ENCODE measurements at places on chromosomes 7 and 10.

DNA sequence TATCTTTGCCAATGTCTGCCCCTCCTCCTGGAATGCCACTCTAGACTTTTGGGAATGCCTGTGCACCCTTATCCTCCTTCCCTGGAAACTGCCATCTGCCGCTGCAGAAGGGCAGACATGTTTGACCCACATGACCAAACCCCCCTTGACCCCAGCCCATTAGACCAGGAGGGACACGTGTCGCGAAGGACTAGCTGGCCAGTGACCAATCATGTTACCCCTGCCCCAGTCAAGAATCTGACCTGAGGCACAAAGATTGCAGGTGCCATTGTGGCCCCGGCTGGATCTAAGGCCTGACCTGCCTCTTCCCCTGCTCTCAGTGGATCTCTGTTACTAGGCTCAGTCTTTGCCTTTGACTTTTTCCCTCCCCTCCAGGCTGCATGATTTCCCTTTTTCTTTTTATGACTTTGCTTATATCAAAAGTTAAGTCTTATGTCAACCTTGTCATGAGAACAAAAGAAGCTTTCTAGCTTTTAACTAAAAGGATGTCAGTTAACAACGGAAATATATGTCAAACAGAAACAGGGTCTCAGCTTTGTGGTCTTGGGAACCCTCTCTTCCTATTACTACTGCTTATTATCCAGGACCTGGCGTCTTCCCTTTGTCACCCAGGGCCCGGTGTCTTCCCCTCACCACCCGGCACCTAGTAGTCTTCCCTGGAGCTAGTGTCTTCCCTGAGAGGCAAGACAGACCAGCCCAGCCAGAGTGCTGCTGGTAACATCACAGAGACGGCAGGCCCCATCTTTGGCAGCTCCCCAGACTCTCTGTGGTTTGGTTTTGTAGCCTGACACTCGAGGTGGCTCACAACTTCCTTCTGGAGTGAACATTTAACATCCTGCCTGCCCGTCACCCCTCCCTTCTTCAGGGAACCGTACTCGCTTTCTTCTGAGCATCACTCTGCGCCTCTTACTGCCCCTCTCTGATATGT, 24.4 kb upstream of the PPIF start:
- peak; percentile 58 for DNase-seq

GRCh38 chr10:114541797-114542160, 116.3 kb downstream of the ABLIM1 start:
- DNase-seq, result no peak

- no peak for DNase-seq
Observed at GRCh38 chr10:34768972-34769330, 46.1 kb downstream of the PARD3 start.

GRCh38 chr7:80410081-80410480, 101.8 kb downstream of the GNAT3 start:
- DNase-seq, result no peak

GRCh38 chr10:69317175-69317604, 38.9 kb downstream of the HK1 start:
- DNase-seq, result no peak

DNA sequence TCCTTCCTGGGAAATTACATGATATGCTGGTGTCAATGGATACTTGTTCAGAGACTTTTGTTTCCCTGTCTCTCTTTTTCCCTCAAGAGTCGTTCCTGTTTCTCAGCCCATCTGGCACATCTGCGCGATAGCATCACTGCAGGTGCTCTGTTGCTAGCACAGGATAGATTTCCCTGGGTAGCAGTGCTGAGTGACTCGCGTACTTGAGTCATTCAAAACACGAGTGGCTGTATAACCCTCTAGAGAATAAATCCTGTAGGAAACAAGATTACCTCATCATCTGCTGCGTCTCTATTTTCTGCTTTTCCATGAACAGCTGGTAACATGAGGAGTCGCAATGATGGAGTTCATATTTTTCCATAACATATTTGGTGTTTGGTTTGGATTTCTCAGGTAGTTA, 452.0 kb upstream of the FZD8 start:
- no peak for DNase-seq

- DNase-seq, result no peak
Observed at GRCh38 chr7:49151146-49151545, 226.8 kb downstream of the CDC14C start.

- no peak for DNase-seq
Observed at GRCh38 chr7:127732306-127732705, 80.3 kb downstream of the SND1 start.

- DNase-seq, result no peak
Observed at GRCh38 chr7:18648849-18649758, 153.6 kb downstream of the HDAC9 start.

GRCh38 chr7:2521341-2521745, 1.8 kb downstream of the LFNG start:
- DNase-seq, result no peak

DNA sequence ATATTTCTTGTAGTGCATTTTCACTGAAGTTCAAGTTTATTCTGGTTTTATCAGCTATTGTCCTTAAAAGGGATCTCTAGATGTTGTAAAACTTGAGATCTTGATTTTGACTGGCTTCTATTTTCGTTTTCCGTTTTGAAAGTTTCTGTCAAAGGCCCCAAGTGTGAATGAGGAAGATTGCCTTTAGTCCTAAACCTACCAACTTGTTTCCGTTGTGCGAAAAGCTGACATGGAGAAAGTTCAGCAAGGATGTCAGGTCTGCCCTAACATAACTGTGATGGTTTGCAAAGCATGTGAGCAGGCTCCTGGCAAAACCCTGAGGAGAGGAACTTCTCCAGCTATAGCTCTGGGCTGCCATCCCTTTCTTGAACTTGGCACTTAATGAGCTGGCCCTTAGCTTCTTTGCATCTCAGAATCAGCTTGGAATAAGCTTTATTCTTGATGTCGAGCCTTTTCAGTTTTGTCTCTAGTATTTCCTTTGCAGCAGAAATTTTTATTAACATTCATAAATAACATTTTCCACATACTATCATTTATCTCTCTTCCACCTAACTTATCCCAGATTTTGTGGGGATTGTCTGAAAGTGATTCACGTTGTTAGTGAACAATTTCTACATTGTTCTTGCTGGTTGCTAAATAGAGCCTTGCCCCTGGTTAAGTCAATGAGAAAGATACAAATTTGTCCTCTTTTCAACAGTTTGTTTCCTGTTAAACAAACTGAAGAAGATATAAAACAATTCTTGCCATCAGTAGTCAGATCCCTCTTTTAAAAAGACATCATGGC, 559.4 kb downstream of the SUGCT start:
- DNase-seq, result no peak

- DNase-seq, result no peak
Observed at GRCh38 chr10:51879238-51879637, 179.8 kb upstream of the CSTF2T start.

- DNase-seq, result no peak
Observed at GRCh38 chr7:46725838-46726237, 804.8 kb upstream of the IGFBP3 start.

- DNase-seq, result no peak
Observed at GRCh38 chr10:99232360-99232999, 3.2 kb downstream of the HPSE2 start.

DNA sequence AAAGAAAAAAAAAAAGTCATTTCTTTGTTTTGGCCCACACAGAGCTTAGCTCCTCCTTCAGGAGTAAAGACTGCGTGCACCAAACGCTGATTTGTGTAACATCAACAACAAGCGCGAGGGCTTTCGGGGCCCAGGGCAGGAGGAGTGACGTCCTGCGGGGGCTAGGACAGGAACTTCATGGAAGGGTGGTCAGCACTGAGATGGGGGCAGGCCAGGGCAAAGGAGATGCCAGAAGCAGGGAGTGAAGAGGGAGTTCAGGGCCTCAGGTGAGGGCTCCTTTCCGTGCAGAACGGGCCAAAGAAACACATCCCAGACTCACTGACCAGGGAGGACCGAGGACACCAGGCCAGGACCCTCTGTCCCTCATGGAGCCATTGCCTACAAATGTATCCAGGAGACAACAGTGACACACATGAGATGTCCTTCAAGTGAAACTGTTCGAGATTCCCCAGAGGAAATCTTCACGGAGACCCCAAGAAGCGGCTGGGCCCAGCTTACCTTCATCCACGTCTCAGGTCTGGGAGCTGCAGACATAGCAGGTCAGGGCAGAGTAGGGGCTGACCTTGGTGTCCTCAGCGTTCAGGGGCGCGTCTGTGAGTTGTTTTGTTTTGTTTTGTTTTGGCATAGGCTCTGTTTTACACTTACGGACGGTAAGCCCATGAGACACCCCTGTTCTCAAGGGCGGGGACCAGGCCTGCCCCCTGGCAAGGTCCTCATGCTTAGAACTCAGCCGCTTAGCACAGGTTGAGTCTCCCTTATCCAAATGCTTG, 30.4 kb upstream of the SHH start:
- DNase-seq, result no peak

DNA sequence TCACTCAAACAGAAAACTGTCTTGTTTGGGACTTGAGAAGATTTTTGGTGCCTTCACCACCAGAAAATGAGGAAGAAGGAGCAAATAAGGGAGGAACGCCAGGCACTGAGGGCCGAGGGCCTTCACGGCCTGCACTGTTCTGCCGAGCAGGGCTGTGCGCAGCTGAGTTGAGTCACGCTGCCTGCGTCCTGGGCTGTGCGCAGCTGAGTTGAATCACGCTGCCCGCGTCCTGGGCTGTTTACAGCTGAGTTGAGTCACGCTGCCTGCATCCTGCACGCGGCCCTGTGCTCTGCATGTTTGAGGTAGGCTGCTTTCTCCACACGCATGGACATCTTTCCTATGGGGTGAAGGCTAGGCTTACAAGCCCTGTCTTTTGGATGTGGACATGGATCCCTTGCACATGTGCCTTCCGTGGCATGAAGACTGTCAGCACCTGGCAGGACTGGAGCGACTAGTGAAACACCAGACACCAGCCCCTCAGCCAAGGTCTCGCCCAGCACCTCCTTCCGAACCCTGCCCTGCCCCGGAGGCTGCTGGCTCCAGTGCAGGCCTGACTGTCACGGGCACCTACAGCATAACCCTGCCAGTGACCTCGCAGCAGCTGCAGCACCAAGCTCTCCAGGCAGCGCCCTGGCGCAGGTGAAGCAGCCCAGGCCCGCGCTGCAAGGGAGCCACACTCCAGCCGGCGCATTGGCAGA, 96.7 kb downstream of the HTR5A start:
- no peak for DNase-seq

- no peak for DNase-seq
Observed at GRCh38 chr7:85521108-85521694, 334.3 kb upstream of the SEMA3D start.

All from stimulated activated CD8-positive, alpha-beta memory T cell treated with anti-CD3 and anti-CD28 coated beads, Interleukin-7, amount 100 ng/mL, for 24 hours (primary cell).